ENCODE measurements at places on chromosomes 3 and 15.

DNA sequence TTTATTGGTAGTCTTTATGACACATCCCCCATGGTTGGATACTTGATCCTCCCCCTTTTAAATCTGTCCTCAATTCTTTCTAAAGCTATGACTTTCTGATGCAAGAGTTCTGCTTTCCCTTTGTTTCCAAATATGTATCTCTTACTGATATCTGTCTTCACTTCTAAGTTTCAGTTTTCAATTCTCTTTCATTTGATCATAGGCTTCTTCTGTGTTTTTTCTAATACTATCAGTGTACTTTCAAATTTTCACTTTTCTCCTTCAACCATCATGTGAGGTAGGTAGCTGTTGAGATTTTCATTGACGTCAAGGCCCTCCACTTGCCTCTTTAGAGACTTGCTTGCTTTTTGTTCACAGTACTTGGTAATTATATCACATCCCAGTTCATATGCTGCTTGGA is 436.5 kb downstream of the CNTN4 start:
- no peak for DNase-seq

DNA sequence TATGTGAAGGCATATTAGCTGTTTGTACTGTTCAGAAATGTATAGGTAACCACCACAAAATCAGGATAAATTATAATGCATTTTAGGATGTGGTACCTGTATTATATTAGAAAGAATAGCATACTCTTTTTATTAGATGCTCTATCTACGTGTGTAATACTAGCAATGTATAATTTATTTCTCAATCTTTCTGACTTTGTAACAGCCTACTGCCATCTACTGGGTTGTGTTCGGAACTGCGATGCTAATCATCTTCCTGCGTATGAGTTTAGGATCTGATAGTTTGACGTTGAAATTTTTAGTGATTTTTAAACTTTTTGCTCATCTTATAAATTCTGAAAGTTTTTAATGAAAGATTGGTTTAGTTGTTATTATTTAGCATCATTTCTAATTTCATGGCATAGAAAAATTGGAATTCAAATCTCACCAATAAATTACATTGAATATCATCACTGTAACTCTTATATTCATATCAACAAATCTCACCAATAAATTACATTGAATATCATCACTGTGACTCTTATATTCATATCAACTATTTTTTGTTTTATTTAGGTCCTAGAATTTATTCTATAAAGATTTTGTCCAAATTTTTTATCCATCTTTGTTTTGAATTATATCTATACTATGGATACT is 322.7 kb upstream of the ZNF717 start:
- peak; percentile 52 for DNase-seq

GRCh38 chr3:50551681-50552435 is 15.7 kb downstream of the C3orf18 start:
- no peak for DNase-seq

GRCh38 chr15:58594898-58595297 is 154.6 kb downstream of the ADAM10 start:
- no peak for DNase-seq

GRCh38 chr3:187017511-187018230 is 87.3 kb downstream of the ST6GAL1 start:
- no peak for DNase-seq

DNA sequence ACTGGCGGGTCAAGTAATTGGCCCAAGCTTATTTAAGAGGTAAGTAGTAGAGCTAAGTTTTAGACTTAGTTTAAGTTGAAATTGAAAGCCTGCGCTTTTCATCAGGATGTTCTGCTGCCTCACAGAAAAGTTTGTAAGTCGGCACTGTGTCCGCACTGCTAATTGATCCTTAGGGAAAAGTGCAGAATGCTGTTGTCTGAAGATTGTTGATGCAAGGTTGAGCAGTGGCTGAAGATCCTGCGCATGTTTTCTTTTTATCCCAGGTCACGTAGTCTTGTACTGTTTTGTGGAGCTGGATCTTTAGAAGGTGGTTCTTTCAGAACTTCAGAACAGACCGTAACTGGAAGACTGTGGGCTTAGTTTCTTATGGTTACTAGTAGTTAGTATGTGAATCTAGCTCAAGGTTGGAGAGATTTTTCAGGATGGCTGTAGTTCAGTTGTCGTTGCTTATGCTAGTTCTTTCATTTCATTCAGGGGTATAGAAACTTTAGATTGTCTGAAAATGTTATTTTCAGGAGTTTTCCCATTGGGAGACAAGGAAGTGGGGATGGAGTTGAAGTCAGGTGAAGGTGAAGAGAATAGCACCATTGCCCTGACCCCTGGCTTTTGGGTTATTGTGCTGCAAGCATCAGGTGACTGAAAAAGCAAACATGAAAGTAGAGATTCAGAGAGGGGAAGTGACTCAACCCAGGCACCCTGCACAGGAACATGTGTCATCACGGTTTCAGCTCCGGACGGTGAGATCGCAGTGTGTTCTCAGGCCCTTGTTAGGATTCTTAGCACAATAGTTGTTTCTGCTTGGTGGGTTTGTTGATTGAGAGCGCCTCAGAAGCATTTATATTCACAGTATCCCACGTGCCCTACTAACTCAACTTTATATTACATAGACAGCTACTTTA is 32.8 kb downstream of the AKAP13 start:
- peak; percentile 90 for DNase-seq

DNA sequence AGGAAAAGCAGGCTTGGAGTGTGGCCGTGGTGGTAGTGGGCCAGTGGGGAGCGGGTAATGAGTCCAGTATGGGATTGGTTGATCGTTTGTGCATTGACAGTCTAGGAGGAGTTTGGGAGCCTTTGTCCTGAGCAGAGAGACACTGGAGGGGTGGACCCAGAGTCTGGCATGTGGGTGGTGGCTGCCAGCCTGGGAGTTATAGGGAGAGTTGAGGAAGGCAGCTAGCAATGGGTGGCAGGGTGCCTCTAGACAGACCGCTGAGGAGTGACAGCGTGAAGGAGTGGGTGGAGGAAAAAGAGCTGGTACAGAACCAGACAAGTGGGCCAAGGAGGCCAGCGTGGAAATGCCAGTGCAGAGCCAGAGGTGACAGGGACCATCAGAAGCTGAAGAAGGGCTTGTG is 1.9 kb upstream of the CCK start:
- DNase-seq, result no peak

DNA sequence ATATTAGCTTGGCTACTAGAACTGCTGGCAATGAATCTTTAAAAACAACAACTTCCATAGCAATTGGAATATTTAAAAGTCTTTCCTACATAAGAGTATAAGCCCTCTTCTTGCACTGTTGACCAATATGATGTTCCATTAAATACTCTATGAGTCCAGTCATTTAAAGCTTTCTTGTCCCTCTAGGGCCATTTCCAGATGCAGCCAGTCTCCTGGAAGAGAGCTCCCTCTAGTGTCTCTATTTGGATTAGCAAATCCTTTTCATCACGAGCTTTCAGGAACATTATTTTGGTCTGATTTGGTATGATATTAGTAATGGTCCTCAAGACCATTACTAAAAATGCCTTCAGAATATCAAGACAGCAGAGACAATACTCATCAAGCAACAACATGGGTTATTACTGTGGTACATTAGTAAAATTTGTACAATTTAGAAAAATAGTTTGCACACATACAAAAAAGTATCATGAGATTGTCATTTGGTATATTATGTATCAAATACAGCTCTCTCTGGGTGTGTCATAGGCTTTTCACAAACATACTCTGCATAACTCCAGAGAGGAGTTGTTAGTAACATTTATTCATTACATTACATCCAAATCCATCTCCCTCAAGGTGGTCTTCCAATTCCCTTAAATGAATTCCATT is 101.3 kb downstream of the DPH6 start:
- DNase-seq, result peak; percentile 67

GRCh38 chr3:28210968-28211713 is 30.3 kb upstream of the CMC1 start:
- DNase-seq, result no peak

DNA sequence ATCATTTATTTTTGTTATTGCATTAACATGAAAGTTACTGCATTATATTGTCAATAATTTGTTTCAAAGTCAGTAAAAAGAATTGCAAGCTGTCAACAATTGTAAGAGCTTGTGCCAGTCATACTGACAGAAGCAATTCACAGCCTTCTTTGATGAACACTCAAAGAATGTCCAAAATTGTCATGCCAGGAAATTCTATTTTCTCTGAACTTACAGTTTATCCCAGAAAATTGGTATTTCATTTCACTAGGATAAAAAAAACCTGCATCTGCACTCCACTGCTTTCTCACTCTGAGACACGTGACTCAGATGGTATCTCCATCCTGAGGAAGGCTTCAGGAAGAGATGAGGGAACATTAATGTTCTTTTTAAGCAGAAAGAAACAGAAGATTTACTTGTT is 332.6 kb upstream of the CCDC54 start:
- DNase-seq, result no peak

- no peak for DNase-seq
Measured at GRCh38 chr3:144957398-144958101, 985.9 kb downstream of the DIPK2A start.

DNA sequence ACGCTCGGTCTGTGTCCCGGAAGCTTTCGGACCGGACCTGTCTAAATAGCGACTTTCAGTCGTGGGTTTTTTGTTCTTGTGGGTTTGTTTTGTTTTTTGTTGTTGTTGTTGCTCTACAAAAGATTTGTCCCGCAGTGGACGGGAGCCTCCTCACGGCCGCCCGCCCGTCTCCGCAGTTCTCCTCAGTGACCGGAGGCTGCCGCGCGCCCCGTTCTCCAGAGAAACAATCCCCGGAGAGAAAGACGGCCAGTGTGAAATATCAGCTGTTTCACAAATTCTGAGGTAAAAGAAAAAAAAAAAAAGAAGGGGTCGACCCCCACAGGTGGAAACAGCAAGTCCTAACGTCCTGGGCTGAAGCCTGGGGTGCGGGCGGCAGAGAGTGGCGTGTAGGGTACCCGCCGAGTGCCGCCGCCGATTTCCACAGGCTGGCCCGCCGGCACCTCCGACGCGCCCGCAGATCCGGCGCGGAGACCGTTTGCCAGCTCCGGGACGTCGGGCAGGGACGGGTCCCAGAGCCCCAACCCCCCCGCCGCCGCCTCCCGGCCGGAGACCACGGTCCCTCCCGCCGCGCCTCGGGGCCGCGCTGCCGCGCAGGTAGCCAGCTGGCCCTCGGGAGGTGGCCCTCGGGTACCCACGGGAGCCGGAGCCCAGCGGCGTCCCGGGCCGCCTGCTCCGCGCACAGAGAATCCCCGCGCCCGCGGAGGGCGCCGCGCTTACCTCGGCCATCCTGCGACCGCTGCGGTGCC is 478 bp downstream of the BNC1 start:
- peak; percentile 24 for DNase-seq

DNA sequence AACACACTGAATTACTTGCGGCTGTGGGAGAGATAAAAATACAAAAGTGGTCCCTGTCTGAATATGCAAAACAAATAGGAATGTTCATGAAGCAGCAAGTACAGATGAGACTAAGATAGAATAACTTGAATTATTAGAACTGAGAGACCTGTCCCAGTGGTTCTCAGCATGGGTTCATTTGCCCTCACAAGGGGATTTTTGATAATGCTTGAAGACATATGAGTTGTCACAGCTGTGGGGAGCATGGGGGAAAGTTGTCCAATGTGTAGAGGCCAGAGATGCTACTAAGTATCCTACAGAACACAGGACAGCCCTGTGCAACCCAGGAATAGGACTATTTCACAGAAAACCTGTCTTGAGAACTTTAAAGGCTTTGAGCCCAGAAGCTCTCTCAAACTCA is 22.4 kb downstream of the PPM1L start:
- no peak for DNase-seq

- DNase-seq, result no peak
Measured at GRCh38 chr15:66131831-66132230, 121.7 kb downstream of the MEGF11 start.

GRCh38 chr3:141231952-141232823 is 563 bp downstream of the PXYLP1 start:
- DNase-seq, result no peak

DNA sequence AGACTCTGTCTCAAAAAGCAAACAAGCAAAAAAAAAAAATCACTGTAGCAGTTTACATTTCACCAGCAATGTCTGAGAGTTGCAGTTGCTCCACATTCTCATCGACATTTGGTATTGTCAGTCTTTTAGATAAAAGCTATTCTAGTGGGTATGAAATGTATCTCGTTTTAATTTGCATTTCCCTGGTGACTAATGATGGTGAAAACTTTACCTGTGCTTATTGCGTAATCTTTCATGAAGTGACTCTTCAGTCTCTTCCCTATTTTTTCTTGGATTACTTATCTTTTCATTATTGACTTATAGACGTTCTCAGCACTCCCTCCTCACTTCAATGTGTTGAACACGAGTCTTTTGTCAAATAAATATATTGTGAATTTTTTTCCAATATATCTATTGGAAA is 37.2 kb upstream of the CLSTN2 start:
- no peak for DNase-seq

GRCh38 chr3:147640781-147641180 is 231.6 kb downstream of the ZIC1 start:
- DNase-seq, result peak; percentile 83

GRCh38 chr15:85974348-85974705 is 105.3 kb upstream of the AGBL1 start:
- peak; percentile 24 for DNase-seq
